ENCODE measurements at places on chromosomes 13 and 19. TPM values are rescaled to one million over a fixed set of nuclear protein-coding genes. Genes with fewer than 3 reads are reported as not detected.

DNA sequence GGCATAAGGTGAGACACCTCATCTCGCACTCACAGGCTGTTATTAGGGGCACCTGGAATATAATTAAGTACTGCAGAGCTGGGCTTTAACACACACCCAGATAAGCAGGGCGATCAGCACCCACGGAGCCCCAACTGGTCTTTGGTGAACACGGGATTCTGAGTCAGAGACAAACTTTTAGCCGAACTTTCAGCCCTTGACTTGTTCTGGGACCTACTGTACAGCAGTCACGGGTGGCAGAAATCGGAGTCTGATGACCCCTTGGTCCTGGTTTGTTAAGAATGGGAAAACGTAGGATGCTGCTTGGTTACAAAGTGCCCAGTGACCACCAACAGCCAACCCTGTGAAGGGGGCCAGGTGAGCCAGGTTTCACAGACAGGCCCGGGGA lies 9.0 kb downstream of the SH3GL1 start:
- DNase-seq = no peak

- no peak for DNase-seq
Measured at GRCh38 chr19:56765137-56765536, 75.4 kb downstream of the PEG3 start.

DNA sequence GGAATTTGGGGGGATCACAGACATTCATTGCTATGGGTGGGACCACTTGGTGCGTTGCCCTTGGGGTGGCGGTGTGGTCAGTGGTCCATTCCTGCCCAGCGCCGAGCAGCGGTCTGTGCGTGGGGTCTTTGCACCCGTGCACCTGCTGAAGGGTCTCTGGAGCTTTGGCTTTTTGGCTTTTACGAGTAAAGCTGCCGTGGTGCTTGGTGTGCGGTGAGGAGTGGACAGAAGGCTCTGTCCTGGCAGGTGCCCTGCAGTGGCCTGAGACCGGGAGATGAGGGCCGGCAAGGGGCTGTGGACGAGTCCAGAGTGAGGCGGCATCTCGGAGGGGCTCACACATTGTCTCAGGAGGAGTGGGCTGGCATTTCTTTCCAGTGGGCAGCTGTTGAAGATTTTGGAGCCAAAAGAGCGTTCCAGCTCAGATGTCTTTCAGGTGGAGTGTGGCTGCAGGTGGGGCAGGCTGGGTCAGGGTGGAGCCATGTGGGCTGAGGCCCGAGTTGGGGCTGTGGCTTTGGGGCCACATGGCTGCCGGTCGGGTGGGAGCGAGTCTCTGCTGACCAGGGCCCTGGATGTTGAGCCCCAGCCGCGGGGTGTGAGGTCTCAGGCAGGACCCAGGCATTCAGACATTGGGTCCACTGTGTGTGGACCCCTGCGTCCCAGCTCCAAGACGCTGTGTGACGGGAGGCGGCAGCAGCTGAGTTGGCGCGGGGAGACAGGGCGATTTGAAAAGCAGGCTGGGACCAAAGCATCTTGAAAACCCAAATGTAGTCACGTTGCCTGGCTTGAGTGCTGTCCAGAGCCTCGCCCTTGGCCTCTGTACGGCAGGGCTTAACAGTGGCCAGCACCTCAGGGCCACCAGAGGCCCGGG lies 11.7 kb downstream of the GNA11 start:
- DNase-seq = no peak

DNA sequence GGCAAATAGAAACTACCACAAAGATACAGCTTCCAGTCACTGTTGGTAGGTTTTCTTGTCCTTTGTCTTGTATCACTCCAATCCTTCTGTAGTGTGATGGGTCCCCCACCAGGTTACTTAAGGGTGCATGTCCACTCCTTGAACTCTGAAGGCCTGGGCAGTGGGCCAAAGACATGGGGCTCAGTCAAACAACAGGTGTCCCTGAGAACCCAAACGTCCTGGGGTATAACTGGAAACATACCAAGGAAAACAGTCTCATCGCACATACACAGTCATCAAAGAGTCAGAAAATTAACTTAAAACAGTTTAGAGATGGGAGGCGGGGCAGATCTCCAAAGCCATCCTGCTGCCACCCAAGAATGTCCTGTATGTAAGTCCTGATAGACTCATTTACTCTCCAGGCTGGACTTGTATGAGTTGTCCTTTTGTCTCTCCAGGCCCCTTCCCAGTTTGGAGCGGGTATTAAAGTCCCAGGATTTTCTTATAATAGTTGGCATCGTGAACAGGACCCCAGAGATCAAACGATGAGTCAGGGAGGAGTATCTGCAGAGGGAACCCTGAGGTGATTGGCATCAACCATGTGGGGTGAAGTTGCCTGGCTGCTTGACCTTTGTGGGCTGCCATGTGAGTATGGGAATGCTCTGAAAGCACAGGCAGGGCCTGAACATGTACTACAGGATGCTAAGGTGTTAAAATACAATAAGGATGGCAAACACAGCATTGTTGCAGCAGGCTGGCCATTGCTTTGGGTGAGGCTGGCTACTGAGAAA lies 613.2 kb upstream of the KLF12 start:
- no peak for DNase-seq

DNA sequence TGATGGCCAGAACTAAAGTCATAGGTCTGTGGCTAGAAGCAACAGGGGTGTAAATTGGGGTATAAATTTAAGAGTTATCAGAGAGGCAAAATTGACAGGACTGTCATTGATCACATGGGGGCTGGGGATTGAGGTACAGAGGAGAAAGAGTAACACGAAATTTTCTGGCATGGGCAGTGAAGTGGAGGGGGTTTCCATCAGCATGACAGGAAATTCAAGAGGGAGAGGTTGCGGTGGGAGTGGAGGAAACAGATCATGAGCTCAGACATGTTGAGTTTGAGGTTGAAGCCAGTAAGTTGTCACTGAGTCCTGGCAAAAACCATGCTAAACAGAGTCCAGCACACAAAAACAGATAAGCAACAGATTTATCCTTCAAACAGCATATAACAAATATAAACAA lies 192.1 kb upstream of the TSC22D1 start:
- DNase-seq = no peak

DNA sequence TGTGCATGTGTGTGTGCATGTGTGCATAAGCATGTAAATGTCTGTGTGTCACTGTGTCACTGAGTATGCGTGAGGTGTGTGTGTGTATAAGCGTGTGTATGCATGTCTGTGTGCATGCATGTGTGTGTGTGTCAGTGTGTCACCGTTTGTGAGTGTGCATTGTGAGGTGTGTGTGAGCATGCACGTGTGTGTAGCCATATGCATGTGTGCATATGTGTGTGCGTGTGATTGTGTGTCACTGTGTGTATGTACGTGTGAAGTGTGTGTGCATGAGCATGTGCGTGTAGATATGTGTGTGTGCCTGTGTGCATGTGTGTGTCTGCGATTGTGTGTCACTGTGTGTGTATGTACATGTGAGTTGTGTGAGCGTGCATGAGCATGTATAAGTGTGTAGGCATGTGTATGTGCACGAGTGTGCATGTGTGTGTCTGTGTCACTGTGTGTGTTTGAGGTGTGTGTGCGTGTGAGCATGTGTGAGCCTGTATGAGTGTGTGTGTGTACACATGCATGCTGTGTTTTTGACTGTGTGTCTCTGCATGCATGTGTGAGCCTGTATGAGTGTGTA lies 144.5 kb downstream of the NALCN start:
- no peak for DNase-seq

DNA sequence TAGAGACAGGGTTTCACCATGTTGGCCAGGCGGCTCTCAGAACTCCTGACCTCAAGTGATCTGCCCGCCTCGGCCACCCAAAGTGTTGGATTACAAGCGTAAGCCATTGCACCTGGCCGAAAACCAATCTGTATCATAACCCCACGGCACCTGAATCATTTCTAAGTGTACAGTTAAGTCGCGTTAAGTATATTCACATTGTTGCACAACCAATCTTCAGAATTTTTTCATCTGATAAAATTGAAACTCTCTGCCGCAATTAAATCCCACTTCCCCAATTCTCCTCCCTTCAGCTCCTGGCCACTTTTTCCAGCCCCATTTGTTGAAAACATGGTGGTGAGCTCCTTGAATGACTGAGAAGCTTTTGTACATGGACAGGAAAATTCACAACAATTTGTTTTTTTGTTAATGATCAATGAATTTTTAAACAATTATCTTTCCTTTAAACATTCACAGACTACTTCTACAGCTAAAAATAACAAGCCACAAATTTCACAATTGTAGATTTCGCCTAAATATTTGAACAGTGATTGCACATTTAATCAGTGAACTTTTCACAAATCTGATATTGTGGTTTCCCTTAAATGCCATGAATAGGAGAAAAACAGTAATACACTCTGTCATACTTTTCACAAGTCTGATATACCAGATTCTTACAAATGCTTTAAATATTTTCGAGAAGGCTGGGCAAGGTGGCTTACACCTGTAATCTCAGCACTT lies 13.8 kb downstream of the FGF21 start:
- no peak for DNase-seq

GRCh38 chr19:5102520-5102919 lies 133.6 kb downstream of the KDM4B start:
- no peak for DNase-seq

DNA sequence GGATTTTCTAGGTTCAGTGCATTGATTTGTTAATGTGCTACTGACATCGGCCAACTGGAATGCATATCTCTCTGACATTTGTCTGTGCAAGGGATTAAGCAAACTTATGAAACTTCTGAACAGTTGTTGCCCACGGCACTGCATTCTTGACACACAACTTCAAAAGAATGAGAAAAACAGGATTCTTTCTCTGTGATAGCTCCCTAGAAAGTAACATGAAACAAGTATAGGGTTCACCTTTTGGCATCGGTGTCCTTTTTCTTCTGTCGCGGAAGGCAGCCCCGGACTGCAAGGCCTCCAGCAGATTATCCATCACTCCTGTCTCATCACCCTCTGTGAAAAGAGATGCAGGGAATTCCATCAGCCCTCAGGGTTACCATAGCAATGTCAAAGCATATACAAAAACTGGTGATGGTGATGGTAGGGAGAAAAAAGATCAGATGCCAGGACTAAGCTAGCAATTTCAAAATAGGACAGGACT lies 389.2 kb downstream of the DIAPH3 start:
- no peak for DNase-seq

DNA sequence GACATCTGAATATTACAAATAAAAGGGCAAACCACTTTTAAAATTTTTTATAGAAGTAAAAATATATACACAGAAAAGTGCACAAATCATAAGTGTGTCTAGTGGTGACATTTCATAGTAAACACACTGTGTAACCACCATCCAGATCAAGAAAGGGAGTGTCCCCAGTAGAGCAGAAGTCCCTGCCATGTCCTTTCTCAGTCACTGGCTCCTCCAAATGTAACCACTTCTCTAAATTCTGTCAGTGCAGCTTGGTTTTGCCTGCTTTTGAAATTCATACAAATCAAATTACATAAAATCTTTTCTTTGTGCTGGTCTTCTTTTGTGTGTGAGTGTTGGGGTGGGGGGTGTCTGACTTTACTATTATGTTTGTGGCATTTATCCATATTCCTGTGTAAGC lies 116.5 kb downstream of the RBM26 start:
- DNase-seq = no peak

DNA sequence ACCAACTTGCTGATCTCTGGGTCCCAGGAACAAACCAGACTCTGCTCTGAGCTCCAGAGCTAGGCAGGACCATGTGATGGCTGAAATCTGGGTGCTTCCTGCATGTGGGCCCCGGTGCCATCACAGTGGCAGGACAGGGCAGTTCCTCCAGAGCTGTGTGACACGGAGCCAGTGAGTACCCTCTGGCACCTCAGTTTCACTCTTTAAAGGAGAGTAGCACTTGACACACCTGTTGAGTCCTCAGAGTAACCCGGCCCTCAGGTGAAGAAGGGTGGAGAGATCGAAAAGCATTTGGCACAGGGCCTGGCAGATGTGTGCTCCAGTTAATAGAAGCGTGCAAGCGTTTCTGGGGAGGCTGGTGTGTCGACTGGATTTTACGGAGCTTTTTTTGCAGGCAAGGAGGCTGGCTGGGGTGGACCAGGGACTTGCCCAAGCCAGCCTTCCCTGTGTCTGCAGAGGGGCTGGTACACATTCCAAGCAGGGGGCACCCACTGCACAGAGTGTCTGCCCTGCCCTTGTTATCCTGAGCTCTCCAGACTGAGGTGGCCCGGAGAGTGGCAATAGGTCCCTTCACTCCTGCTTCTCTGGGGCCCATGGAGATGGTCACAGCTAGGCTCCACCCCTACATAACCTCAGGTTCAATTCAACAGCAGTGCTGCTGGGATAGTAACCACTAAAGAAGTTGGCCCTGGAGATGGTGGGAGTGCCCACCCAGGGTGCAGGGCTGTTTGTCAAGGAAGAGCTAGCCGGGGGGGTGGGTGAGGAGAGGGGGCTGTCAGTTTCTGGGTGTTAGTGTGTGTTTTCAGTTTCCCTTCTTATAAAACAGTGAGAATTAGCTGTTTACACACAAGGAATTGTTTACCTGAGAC lies 8.3 kb downstream of the RPS19 start:
- DNase-seq = no peak

DNA sequence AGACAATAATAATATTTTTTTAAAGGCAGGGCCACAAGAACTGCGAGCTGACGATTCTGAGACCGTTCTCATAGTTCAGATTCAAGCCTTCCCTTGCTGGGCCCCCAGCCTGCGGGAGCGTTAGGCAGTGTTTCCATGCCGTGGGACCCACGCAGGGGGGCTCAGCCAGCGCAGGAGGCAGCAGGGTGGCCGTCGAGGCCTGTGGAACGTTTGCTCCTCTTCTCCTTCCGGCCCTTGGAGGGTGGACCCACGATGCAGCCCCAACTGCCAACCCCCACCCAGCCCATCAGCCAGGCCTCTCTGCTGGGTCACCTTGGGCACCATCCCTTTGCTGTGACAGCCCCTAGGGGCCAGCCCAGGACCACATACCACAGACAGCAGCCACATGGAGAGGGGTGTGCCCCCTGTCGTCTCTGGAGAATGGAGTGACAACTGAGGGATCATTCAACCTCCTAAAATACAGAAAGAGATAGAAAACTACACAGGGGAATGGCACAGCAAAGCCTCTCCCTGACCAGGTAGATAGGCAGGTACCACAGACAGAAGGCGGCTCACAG lies 46.8 kb downstream of the PDCD5 start:
- DNase-seq = no peak

- DNase-seq = no peak
Measured at GRCh38 chr13:61255040-61255796, 160.4 kb downstream of the PCDH20 start.

DNA sequence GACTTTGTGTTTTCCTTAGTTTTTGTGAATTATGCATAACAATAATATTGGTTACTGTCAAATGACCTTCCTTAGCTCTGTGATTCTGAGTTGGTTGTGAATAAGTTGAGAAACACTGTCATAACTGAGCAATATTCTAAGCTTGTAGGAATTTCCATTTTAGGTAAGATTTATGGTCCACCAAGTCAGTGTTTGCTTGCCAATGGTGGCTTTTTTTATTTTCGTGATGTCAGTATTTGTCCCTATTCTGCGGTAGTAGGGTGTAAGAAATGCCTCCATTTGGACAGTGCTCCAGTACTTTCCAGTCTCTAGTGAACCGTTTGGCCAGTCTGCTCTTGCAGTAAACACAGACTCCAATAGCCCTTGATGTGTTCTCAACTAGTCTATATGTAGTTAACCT lies 94.7 kb downstream of the FRY start:
- no peak for DNase-seq

The ZSCAN4 gene
- not detected for total RNA-seq

The PSG11 gene
- total RNA-seq = not detected

The ITGBL1 gene
- 1.3 TPM for total RNA-seq

The VSTM2B gene
- total RNA-seq = not detected

The ZNF99 gene
- not detected for total RNA-seq

The CACTIN gene
- total RNA-seq = 36.6 TPM

The COPE gene
- total RNA-seq = 365 TPM

The IZUMO4 gene
- 6.6 TPM for total RNA-seq
